Stimulated activated CD8-positive, alpha-beta memory T cell treated with anti-CD3 and anti-CD28 coated beads, Interleukin-2, amount 100 ng/mL, for 1 hour (primary cell): ENCODE measurements at places on chromosomes 2 and 18.

- DNase-seq, result no peak
Observed at GRCh38 chr2:134421556-134422328, 167.9 kb downstream of the MGAT5 start.

- DNase-seq, result no peak
Observed at GRCh38 chr2:69097891-69098655, 85.1 kb downstream of the ANTXR1 start.

DNA sequence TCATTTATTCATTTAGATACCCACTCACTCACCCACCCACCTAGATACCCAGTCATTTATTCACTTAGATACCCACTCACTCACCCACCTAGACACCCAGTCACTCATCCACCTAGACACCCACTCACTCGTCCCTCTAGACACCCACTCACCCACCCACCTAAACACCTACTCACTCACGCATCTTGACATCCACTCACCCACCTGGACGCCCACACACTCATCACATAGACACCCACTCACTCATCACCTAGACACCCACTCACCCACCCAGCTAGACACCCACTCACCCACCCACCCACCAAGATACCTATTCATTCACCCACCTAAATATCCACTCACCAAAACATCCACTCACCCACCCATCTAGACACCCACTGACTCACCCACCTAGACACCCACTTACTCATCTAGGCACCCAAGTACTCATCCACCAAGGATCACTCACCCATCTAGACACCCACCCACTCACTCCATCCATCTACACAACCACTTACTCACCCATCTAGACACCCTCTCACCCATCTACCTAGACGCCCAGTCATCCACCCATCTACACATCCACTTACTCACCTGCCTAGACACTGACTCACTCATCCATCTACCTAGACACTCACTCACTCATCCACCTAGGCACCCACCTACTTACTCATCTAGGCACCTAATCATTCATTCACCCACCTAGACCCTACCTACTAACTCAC, 723.7 kb upstream of the RAB6C start:
- DNase-seq, result no peak

DNA sequence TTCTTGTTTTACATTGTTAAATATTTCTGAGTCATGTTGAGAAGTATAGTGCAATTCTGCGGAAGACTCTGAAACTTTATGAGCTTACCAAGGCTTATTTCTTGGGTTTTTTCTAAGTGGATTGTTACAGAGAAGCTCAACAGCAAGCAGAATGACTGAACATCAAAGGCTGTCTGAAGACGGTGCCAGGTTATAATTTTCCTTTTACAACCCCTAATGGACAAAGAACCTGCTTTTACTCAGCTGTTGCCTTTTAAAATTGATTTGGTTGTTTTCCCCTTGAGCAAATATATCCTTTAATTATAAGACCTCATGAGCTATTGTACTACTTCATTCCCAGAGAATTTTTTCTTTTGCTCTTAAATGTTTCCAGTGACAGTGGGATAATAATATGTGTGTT, 41.6 kb downstream of the LAMA3 start:
- DNase-seq, result no peak

DNA sequence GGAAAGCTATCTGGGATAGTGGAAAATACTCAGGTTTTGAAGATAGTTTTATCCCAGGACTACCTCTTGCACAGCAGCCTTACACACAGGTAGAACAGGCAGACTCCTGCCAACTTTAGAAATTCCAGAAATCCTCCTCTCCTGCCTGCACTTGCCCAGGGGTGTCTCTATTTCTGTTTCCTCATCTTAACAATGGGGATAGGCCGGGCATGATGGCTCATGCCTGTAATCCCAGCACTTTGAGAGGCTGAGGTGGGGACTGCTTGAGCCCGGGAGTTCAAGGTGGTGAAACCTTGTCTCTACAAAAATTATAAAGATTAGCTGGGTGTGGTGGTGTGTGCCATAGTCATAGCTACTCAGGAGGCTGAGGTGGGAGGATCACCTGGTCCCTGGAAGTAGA, 117.0 kb upstream of the ARL5A start:
- DNase-seq, result no peak

DNA sequence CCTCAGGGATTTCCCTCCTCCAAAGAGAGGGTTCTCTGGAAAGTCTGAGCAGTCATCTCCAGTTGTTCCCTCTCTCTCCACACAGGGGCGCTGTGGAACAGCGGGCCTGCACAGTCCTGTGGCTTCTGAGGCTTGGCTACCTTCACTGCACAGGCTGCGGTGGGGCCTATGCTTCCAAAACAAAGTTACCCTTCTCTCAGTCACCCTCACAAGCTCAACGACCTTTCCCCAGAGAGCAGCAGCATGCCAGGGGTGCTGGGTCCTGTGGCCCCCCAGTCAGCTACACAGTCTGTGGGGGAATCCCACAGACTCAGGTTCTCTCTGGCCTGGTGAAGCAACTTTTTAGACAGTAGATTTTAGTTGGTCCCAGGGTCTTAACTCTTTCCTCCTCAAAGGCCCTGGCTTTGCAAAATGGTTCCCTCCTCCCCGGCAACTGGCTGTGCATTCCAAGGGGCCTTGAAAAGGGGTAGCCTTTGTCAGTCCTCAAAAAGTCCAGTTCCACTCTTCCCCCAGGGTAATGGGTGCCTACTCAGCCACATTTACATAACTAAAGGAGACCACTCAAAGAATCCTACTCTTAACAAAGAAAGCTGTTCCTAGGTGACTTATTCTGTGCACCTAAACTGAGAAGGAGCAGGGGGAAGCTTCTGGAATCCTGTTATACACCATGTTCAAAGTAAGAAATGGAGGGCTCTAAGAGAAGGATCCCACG, 14.9 kb downstream of the B3GNT7 start:
- DNase-seq, result no peak
